Activated CD4-positive, alpha-beta T cell treated with anti-CD3 and anti-CD28 coated beads for 4 hours (primary cell): ENCODE measurements at places on chromosomes 12 and 14.

DNA sequence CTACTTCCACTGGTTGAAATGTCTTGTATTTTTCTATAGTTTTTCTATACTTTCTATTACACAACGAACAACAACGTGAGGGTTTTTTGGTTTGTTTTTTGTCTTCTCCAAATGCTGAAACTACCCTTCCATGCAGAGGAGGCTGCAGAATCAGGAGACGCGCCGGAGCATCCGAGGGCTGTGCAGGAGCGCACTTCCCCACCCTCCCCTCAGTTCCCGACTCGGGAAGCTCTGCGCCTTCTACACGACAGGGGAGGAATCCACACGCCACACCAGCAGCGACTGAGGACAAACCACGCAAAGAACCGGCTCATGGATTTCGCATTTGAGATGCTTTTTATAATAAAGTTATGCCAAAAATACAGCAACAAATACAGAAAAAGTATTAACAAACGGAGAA lies 30.9 kb downstream of the SLC15A4 start:
- DNase-seq: no peak

- DNase-seq: no peak
Measured at GRCh38 chr12:87160848-87161601, 868.2 kb downstream of the C12orf50 start.

DNA sequence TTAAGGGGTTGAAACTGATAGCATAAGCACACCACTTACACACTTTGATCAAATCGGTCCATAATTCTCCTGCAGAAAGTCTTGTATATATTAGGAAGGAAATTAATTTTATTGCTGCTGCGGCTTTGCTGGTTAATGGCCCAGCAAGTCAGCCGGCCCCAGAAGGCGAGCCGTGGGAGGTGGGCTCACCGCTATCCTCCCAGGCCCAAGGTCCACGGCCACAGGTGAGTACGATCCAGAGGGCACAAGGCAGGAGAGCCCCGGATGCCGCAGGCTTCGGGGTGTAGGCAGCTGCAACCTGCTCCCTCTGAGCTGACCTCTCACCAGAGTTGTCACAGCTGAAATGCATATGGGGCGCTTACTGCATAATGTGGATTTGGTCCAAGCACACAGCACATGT lies 165.7 kb downstream of the TBX5 start:
- DNase-seq: no peak

DNA sequence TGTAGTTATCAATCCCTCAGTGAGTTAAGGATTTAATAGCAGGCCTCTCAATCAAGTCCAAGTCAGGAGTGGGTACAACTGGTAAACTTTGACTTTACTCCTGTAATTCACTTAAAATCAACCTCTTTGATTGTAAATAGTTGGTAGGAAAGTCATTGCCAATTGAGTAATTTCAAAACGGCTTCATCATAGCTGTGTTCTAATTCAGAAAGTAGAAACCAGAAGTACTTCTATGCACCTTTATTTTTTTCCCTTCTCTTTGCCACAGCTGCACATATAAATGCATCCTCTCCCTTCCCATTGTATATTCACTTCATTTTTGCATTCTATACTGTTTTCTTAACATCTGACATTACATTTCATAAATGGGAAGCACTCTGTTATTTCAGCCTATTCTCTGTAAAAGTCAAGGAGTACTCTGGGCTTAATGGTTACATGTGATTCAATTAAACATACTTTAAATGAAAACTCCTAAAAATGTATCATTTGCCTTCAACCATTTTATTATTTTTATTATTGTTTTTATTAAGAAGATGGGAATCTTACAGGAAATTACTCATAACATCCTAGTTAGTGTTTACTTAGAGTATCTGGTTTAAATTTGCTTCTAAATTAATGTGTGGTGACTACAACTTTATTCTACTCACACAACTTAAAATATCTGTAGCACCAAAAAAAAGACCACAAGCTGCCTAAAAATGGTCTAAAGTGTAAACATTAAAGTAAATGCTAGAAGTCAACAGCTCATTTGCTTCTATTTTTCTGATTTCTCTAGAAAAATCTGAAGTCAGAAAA lies 171.2 kb downstream of the CEP128 start:
- no peak for DNase-seq

- DNase-seq: no peak
Measured at GRCh38 chr12:94560431-94561221, 89.7 kb downstream of the TMCC3 start.

GRCh38 chr12:114776731-114777442 lies 92.9 kb upstream of the TBX3 start:
- no peak for DNase-seq

DNA sequence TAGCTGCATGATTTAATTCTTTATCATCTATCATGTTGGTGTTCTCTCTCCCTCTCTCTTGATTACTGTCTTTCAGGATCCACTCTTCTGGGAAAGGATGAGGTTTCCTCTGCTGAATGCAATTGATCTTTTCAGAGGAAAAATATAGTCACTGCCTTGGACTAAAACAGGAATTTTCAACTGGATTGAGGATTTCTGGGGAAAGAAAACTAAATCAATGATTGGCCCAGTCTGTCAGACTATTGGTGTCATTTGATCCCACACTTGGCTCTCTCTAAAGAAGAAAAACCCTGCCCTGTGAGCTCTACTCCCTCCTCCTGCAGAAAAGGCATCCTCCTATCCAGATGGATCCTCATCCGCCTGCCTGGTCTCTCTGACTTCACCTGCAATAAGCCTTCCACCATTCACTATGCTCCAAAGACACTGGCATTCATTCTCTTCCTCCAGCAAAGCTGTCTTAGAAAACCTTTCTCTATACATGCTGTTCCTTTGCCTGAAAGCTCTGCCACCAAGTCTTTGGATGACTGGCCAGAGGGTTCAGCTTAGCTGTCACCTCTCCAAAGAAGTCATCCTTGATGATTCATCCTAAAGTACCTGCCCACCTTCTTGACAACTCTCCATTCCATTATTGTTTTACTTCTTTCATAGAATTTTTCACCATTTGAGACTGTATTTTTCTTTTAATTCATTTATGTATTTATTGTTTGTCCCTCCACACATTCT lies 127.7 kb upstream of the CAND1 start:
- no peak for DNase-seq

- DNase-seq: peak; percentile 6
Measured at GRCh38 chr12:44875417-44875953, 630 bp downstream of the NELL2 start.

DNA sequence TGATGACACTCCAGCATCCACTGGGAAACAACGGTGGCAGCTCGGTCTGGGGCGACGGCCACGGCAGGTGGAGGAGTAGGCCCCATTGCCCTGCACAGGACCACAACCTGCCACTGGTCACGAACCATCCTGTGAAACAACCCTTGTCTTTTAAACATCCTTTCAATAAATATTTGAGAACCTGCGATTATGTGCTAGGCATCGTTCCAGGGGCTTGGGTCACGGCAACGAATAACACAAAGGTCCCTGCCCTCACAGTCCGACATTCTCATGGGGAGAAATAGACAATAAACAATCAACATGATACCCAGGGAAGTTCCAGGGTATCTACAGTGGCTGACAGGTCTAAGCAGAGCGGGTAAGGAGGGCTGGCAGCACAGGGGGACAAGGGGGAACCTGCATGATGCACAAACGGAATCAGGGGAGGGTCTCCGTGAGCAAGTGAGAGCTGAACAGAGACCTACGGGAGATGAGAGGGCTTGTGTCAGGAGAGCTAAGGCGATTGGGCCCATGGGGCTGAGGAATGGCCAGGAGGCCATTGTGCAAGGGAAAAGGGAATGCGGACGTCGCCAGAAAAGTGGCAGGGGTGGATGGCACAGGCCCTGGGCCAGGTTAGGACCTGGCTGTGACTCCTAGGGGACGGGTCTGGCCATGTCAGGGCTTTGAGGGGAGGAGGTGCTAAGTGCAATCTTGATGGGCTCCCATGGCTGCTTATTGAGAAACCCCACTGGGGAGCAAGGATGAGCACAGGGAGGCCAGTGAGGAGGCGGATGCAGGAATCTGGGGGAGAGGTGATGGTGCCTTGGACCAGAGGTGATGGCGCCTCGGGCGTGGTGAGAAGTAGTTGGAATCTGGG lies 9.7 kb downstream of the SCARB1 start:
- DNase-seq: no peak

GRCh38 chr14:92726135-92726932 lies 22.1 kb downstream of the LGMN start:
- DNase-seq: peak; percentile 13

GRCh38 chr14:34164162-34164864 lies 213.4 kb upstream of the EGLN3 start:
- no peak for DNase-seq
